Effector memory CD4-positive, alpha-beta T cell (primary cell): ENCODE measurements at places on chromosomes 2 and 18.

- no peak for DNase-seq
These were observed 18.8 kb upstream of the CD207 start for GRCh38 chr2:70854411-70854810.

DNA sequence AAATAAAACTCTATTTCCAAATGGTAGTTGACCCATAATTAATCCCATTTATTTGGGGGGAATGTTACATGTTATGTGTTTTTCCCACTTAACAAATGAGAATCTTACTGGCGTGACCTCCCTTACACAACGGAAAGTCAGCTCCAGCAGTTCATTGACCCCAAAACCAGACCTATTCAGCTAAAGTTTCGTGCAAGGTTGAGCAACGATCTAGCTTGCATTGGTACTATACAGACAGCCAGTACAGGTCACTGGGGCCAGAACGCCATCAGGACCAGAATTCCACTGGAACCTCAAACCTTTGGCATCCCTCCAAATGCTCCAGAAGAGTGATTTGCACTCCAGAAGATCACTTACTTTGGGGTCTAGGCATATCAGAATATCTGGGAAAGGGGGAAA, 6.8 kb upstream of the CTAGE1 start:
- DNase-seq: no peak

- no peak for DNase-seq
These were observed 303.7 kb downstream of the SS18 start for GRCh38 chr18:25786758-25787157.

GRCh38 chr2:9627310-9627709, 3.5 kb downstream of the YWHAQ start:
- DNase-seq: no peak

DNA sequence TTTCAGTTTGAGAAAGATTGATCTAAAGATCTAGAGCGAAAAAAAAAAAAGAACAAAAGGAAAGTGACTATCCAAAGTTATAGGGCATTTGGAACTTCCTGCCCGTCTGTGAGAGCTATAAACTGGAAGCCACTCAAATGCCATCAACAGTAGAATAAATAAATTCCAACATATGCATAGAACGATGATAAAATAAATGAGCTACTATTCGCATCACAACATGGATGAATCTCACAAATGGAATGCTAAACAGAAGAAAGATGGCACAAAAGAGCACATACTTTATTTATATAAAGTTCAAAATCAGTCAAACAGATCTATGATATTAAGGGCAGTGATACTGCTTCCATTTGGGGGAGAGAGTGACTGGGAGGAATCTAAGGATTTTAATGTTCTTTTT, 128.8 kb downstream of the TTC32 start:
- no peak for DNase-seq

DNA sequence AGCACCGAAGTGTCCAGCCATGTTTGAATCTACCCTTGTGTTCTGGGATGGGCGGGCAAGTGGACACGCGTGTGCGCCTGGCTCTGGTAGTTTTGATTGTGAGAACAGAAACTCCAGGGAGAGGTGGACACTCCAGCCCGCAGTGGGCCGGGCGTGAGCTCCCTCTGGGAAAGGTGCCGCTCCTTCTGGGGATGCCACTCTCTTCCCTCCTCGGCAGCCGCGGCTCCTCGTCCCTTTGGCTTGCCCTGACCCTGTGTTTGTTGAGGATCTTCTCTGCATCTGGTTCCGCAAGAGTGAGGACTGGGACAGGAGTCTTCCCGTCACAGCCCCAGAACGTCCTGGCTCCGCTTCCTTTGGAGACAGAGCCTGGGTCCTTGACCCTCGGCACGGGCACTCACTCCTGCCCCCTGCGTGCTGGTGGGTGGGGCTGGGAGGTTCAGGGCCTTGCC, 1.3 kb downstream of the CTDP1 start:
- no peak for DNase-seq

DNA sequence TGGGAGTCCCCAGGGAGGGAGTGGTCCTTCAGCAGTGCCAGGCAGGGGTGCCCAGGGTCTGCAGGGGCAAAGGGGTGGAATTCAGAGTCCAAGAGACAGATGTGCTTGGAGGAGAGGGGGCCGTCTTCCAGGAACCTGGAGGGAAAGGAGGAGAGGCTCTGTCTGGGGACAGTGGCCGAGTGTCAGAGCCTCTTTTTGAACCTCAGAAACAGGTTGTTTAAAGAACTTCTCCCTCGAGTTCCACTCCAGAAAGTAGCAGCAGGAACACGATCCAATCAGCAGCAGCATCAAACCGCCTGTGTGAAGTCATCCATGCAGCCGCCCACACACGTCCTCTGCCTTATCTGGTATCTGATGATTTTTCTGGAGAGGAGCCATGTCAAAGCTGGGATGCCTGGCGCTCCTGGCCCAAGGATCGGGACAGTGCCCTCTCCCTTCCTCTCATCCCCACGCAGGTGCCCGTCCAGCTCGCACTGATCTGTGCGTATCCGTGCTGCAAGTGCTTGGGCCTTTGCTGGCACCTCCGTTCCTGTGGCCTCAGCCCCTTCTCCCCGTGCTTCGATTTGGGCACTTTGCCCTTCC, 205.1 kb downstream of the NDUFA10 start:
- DNase-seq: no peak

DNA sequence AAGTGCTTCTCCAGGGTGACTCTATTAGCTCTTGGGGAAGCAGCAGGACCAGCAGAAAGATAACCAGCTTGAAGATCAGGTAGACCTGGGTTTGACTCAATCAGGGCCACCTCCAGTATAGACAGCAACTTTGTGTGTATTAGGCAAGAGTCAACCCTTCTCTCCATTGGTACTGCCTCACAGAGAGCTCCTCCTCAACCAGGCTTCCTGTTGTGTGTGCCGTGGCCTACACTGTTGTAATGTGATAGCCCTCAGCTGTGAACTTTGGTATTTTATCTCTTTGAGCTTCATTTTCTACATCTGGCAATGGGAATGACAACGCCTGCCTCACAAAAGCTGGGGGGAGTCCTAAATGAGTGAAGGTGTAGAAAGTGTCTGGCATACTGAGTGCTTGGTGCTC, 17.0 kb upstream of the MAP3K20 start:
- DNase-seq: no peak

DNA sequence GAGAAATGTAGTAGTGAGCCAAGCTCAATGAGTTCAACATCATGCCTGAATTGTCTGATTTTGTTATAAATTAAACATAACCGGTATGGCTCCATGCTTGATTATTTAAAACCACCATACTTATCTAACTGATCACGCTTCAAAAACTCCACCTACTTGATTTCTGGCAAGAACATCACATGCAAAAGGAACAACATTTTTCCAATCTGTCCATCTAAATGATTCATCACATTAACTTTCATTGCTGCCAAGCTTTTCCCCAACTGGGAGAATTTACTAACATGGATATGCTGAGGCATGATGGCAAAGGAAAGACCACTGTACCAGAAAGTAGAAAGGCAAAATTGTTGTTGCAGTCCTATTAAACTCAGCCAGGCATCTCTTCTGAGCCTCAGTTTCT, 286.8 kb downstream of the TRIB2 start:
- no peak for DNase-seq

DNA sequence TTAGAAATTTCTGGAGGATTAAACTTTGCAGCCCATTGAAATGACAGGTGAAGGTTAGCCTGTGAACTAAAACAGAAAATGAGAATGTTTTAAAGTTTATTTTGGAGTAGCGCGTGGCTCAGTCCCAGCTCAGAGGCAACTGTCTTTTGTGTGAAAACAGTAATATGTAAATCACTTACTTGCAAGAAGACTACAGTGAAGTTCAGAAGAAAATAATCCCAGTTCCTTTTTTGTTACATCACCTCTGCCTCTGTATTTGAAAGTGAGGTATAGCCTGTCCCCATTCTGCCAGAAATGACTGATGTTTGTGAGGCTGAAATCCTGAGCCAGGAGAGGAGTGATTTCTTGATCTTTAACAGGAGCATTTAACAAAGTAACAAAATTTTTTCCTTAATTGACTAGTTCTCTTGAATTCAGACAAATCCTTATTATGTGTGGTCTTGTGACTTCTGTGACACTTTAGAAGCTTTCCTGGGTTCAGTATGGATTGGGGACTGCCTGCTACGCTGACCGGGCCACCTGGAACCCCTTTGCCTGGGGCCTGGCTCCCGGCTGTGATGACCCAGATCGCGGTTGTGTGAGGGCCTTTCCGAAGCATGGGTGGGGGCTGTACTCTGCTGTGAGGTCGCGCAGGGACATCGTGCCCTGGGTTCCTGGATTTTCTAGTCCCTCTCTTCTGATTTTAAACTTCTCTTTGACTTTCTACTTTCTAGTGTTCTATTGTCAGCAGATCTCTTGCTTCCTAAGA, 24.3 kb downstream of the TRAPPC12 start:
- no peak for DNase-seq

GRCh38 chr2:25473131-25473530, 131.4 kb upstream of the DNMT3A start:
- no peak for DNase-seq

DNA sequence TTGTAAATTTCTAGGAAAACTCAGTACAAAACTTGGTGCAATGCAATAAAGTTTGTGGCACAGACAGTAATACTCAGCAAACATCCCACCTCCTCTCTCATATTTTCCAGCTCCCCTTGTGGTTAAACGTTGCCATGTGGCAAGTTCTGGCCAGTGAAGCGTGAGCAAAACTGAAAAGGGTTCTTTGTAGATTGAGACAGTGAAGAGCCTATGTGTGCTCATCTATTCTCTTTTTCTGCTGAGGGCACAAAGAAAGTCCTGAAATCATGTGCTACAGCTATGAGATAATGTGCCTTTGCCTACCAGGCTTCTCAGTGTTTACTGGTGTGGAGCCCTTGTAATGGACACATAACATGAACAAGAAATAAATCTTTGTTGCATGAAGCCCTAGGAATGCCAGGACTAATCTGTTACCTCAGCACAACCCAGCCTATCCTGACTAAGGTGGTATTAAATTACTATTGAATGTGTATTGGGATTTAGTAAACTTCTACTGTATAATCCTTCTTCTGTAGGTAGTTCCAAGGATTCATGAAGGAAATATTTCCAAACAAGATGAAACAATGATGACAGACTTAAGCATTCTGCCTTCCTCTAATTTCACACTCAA, 13.0 kb upstream of the TYMS start:
- DNase-seq: no peak

DNA sequence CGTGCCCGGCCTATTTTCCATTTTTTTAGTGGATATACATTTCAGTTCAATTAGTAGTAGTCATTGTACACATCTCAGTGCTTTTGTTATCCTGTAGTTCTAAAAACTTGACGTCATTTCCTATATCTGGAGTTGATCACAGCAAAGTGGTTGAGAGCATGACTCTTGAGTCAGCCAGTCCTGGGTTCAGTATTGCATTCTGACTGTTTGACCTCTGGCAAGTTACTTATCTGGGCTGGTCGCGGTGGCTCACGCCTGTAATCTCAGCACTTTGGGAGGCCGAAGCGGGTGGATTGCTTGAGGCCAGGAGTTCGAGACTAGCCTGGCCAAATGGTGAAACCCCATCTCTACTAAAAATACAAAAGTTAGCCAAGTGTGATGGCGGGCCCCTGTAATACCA, 50.4 kb upstream of the PPM1B start:
- DNase-seq: no peak

DNA sequence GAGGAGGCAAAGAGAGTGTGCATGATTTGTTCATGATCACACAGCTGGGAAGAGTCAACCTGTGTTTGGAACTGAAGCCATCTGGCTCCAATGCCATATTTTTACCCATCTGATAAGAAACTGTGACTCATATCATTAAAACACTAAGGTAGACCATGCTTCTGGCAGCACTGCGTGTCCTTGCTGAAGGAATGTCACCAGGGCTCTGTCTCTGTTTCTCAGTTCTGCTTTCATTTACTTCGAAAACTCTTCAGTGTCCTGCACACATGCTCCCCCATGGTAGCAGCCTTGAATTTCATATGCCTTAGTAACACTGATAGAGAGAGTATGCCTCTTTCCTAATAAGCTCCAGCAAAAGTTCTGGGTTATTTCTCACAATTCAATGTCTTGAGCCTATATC, 830.4 kb downstream of the DCDC2C start:
- no peak for DNase-seq

- DNase-seq: no peak
These were observed 51.9 kb downstream of the PLA2R1 start for GRCh38 chr2:160010361-160011145.

GRCh38 chr2:112065486-112065885, 10.4 kb downstream of the TMEM87B start:
- no peak for DNase-seq

DNA sequence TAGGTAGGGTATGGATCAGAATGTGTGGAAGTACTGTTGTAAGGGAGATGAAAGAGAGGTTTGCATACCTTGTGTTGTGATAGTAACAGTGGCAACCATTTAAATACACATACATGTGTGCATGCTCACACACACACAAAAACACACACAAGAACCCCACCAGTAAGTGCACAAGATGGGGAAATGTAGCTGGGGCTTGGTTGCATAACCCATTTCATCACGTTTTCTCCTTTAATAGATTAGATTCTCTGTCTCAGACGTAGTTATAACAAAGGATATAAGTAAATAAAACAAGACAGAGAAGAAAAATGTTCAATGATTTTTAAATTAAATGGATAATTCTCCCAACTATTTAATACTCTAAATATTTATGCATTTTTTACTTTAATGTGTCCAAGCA, 13.4 kb downstream of the ARHGAP15 start:
- DNase-seq: no peak

- DNase-seq: no peak
These were observed 367.0 kb upstream of the RAB12 start for GRCh38 chr18:8242151-8242696.

- no peak for DNase-seq
These were observed 120.1 kb downstream of the MMADHC start for GRCh38 chr2:149467436-149467835.

- peak; percentile 66 for DNase-seq
These were observed 662.6 kb upstream of the ACVR2A start for GRCh38 chr2:147182260-147182659.

DNA sequence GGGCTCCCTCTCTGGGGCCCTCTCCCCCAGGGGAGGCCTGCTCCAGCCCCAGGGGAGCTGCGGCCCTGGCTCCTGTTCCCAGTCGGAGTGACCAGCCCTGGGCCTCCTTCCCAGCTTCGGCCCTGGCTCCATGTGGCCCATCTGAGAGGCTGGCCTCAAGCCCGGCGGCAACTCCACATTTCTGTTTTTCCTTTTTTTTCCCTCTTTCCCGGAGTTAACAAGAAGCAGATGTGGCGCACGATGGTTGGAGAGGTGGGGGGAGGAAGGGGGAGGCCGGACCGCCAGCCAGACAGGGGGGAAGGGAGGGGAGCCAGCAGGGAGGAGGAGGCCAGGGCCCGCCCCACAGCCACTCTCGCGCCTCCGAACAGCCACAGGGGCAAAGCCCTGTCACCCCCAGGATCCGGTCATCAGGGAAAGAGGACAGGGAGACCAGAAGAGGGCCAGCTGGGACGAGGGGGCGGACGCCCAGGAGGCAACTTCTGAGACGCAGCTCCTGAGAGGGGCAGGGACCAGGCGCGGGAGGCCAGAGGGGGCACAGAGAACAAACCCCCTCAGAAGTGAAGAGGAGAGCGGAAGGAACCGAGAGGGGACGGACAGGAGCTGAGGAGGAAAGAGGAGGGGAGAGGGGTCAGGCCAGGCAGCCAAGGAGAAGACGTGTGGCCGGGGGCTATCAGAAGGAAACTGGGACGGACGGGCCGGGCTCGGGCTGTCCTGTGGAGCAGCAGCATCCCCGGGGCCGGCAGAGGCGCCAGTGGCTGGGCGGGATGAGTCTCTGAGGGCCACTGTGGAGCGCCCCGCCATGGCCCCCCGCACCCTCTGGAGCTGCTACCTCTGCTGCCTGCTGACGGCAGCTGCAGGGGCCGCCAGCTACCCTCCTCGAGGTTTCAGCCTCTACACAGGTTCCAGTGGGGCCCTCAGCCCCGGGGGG, at the start of gene EMILIN1:
Gene EMILIN1 (plus strand): TSS at position 349 of the 928 bp plus-strand sequence. CDS start 451 bp downstream, at position 800.
- no peak for DNase-seq

- no peak for DNase-seq
These were observed 81.3 kb downstream of the TGFA start for GRCh38 chr2:70472221-70472890.

- no peak for DNase-seq
These were observed 218.4 kb downstream of the TMEM163 start for GRCh38 chr2:134500211-134500935.
